ENCODE measurements at places on chromosomes 6 and 20.
A peak's percentile ranks its signal among the peaks of the same experiment; 100 is the strongest.

GRCh38 chr20:37526839-37527637 lies 638 bp downstream of the BLCAP start:
- peak; percentile 33 for DNase-seq

- DNase-seq: no peak
These were observed 48.4 kb upstream of the PIM1 start for GRCh38 chr6:37121556-37121955.

GRCh38 chr6:1669996-1670395 lies 60.3 kb downstream of the FOXC1 start:
- DNase-seq: no peak

DNA sequence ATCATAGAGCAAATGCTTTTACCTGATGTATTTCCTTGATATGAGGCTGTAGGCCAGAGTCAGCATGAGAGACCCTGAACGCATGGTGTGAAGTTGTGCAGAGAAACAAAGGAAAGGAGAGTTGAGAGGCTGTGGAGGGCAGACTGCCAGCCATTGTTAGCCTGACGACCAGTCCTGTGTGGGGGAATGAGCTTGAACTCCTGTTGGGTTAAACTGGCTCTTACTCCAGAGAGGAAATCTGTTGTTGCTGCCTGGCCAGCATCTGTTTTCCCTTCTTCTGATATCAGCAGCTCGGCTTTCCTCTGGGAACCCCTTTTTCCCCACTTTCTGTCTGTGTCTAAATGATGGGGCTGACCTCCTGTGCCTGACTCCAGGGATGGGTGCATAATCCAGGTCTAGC lies 158.2 kb upstream of the ZFP64 start:
- DNase-seq: no peak

- DNase-seq: no peak
These were observed 299.5 kb downstream of the PRL start for GRCh38 chr6:21997119-21998037.

DNA sequence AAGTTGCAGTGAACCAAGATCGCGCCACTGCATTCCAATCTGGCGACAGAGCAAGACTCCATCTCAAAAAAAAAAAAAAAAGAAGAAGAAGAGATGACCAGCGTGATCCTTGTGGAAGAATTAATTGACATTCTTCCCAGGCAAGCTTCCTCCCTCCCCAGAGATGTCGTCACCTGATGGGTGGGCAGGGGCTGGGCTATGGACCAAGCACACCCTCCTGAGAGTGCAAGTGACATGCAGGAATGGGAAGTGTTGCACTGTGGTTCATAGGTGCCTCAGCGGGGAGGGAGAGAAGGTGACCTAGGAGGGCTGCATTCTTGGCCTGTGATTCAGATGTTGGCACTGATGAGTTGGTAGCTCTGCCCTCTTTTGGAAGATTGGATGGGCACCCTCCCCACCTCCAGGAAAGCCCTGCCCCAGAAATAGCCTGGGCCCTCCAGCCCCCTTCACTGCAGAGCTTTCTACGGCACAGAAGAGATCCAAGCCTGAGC lies 37.8 kb downstream of the TAF8 start:
- DNase-seq: no peak

DNA sequence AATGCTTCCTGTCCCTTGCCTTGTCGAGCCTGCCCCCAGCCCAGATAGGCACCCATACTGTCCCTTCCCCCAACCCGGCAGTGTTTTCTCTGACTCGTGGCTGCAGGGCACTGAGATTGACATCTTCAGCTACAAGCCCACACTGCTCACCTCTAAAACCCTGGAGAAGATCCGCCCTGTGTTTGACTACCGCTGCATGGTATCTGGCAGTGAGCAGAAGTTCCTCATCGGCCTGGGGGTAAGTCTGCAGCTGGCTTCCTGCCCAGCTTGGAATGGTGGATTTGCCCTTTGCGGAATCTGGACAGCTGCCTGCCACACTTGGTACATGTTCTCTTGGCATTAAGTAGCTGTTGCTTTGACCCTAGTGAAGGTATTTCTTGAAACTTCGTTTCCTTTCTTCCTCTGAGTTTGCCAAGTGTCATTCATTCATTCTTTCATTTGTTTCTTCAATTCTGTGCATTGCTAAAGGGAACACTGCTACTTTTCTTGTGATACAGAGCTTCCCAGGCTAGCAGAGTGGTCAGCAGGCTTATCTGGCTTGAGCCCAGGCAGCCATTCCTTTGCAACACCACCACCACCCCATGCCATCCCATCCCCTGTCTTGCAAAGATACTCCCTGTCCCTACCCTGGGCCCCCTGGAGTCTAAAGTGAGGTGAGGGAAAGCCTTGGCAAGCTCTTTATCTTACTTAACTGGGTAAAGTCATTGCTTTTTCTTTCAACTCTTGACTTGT lies 26.2 kb downstream of the CCDC167 start:
- DNase-seq: peak; percentile 81

DNA sequence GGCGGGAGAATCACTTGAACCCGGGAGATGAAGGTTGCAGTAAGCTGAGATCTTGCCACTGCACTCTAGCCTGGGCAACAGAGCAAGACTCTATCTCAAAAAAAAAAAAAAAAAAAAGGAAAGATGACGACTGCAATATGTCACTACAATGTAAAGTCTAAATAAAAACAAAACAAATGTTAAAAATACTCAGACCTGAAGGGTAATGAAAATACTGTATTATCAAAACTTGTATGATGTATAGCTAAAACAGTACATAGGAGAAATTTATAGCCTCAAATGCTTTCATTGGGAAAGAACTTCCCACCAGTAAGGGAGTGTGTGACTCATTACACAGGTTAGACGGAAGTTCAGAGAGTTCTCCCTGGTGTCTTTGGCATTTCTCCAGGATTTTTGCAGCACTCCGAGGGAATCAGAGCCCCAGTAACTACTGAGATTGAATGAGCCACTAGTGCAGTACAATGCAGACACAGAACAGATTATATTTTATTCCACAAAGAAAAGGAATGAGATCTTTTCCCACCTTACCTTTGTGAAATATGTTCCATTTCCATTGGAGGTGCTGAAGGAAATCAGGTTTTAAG lies 12.5 kb upstream of the RALGAPB start:
- no peak for DNase-seq

- no peak for DNase-seq
These were observed 85.2 kb downstream of the FKBP5 start for GRCh38 chr6:35603326-35604202.

GRCh38 chr6:151089978-151090377 lies 149.8 kb upstream of the AKAP12 start:
- no peak for DNase-seq

- DNase-seq: no peak
These were observed 12.1 kb upstream of the TBXT start for GRCh38 chr6:166179704-166180103.

DNA sequence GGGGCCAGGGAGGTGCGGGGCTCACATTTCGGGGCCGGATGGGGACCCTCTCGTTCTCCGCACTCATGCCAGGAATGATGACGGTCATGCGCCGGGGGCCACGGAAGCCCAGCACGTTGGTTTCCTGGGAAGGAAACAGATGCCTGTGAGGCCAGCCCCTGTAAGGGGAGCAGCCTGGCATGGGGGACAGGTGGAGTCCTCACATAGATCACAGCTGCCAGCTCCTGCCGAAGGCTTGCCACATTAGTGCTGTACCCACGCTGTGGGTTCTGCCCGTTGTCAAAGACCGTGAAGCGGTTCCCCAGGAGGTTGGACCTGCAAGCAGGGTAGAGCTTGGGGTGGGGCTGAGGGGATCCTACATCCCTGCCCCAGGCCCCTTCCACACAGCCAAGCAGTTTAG lies 6.7 kb upstream of the TEAD3 start:
- no peak for DNase-seq

DNA sequence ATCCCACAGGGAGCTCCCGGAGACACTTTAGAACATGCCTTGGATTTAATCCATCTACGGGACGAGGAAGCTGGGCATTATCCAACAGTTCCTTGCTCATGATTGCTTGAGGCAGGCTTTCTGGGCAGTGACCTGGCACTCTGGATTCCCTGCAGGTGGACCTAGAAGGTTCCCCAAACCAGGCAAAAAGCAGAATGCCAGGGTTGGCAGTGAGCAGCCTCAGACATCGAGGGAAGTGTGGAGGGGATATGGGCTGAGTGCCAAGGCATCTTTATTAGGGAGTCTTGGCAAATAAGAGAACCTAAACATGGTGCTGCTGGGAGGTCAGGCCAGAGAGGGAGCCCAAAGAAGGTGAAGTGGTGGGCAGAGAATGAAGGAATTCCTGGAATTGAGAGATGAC lies 158.5 kb downstream of the CD83 start:
- no peak for DNase-seq

DNA sequence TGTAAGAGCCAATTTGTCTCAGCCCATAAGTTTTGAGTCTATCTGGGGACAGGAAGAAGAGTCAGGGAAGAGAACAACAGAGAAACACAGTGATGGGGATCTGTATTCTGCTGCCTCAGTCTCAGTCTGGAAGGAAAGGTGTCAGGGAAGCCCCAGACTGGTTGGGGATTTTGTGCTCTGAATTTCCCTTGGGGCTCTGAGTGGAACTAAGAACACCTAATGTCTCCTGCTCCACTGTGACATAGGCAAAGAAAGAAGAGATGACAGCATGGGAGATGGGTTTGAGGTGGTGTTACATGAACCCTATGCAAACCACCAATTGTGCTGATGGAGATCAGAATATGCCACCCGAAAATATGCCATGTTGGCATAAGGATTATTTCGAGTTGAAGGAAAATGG lies 139.5 kb upstream of the MYLIP start:
- no peak for DNase-seq

GRCh38 chr6:155183095-155183494 lies 80.7 kb upstream of the CLDN20 start:
- DNase-seq: no peak

- DNase-seq: no peak
These were observed 232.4 kb downstream of the FOXA2 start for GRCh38 chr20:22352019-22352418.
